ENCODE measurements at places on chromosomes 5 and 9.

GRCh38 chr5:74507370-74508005 is 133.0 kb downstream of the ENC1 start:
- no peak for DNase-seq

- DNase-seq: no peak
Measured at GRCh38 chr5:14186059-14186830, 43.1 kb downstream of the TRIO start.

- no peak for DNase-seq
Measured at GRCh38 chr5:98827161-98827560, 53.7 kb downstream of the RGMB start.

DNA sequence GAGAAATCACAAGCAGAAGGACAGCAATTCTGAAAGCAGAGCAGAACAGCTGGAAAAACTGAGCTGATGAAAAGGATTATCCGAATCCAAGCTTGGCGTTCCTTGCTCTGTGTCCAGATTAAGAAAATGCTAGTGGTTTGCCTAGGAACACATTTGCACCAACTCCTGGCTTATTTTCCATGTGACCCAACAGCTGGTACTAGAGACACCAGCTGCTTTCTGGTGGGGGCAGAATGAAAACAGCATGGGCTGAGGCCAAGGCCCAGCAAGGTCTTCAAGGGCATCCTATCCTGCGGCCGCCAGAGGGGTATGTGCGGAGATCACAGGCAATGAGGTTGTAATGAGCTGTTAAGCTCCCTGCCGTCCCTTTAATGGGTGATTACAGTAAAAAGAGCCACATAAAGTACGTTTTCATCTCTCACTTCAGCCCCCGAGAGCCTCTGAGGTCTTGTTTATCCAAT is 131.5 kb downstream of the DOCK8 start:
- no peak for DNase-seq

DNA sequence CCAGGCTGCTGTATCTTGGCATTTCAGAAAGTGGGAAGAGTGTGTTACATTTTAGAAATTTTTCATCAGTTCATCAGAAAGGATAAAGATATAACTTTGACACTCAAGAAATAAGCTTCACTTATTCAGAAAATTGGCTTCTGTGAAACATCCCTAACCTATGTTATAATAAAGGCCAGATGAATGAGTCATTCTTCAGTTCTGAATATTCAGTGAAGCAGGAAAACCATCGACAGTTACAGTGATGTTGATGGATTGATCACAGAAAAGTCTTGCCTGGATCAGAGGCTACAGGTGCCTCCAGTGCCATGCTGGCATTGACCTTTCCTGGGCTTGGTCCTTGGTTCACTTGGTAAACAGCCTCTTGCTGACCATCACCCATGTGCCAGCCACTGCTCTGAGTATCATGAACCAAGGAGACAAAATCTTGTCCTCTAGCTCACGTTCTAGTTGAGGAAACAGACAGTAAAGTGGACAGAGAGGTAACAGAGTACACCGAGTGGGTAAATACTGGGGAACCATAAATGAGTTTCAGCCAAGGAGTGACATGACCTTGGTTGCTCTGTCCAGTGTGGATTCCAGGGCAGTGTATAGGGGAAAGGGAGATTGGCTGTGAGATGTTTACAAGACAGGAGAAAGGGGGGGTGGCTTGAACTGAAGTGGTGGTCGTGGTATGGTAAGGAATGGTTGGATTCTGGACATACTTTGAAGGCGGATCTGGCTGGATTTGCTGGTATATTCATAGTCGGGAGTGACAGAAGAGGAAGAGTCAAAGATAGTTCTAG is 98.6 kb downstream of the AMBP start:
- DNase-seq: no peak

- no peak for DNase-seq
Measured at GRCh38 chr5:34001241-34001841, 6.5 kb downstream of the AMACR start.

DNA sequence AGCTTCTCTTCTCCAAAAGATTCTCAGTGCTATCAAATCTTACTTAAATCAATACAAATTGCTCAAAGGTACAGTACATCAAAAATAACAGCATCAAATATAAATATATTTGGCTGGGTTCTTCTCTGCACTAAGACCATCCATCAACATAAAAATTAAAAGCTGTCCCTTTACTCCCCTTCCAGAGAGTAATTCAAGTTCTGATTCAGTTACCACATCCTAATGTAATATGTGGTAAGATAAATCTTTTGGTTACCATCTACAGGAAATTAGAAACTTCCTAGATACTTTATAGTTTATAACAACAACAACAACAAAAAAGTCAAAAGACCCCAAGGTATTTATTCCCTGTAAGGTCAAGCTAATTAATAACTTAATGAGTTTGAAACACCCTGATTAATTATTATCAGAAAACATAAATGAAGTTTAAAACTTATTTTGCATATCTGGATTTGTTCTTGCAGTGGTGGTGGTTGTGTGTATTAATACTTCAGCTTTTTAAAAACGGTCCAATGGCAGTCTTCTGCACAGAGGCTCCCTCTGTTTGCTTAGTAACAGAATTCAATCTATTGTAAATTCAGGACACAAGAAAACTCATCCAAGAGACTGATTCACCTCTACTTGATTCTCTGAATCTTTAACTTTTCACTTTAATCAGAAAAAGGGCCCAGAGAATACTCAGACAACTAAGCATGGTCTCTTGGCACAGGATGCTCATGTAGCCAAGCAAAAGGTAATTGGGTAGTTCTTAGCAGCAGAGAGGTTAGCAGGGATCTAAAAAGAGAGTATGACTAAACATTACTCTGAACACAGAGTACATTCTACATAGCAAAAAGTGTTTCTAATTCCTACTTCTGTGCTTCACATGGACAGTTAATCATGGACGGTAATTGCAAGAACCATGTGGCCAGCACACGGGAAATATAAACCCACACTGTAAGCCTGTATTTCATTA is 20.1 kb downstream of the DIAPH1 start:
- no peak for DNase-seq

- DNase-seq: no peak
Measured at GRCh38 chr5:149386166-149386565, 7.1 kb upstream of the IL17B start.

DNA sequence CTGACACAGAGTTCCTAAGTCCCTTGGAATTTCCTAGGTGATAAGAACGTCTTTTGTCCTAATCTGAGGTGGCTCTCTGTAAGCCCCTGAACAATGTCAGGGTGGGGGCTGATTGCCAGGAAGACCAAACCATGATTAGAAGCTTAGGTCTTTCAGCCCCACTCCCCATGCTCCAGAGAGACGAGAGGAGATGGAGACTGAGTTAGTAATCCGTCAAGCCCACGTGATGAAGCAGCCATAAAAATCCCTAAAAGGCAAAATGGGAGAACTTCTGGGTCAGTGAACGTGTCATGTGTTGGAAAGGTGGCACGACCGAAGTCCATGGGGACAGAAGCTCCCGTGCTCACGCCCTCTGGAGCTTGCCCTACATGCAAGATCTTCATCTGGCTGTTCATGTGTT is 85.6 kb downstream of the RAD23B start:
- no peak for DNase-seq

Data from stimulated activated CD4-positive, alpha-beta T cell treated with anti-CD3 and anti-CD28 coated beads, Interleukin-1b, Interleukin-23, amount 100 ng/mL, for 48 hours (primary cell).